MG63 (cell line): ENCODE measurements at places on chromosomes 3 and 15. TPM values are rescaled to one million over a fixed set of nuclear protein-coding genes. Genes with fewer than 3 reads are reported as not detected.

GRCh38 chr3:71067977-71068654 is 515.4 kb downstream of the FOXP1 start:
- no peak for DNase-seq

GRCh38 chr3:108089579-108089978 is 1.3 kb downstream of the CD47 start:
- DNase-seq = no peak

GRCh38 chr3:99344216-99344615 is 294.2 kb upstream of the COL8A1 start:
- no peak for DNase-seq

DNA sequence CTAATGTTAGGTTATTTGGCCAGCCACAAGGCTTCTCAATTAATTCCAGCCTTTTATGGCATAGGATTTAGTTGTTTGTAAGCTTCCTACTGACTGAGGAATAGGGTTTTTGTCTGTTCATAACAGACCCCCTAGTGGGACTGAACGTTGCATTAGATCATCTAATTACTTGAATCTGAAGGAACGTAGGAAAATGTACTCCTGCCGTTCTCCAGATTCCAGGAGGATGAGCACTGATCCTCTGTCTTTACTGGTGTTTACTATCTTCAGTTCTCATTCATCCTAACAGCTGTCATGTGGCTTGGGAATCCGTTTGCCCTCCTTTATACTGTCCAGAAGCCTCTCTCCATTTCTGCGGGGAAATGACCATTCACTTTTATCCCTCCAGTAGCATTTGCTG is 52.7 kb downstream of the RAD54L2 start:
- DNase-seq = peak; percentile 21

The LCTL gene
- total RNA-seq = 0.43 TPM in 1 of 2 replicates, not detected in the other

The RTP3 gene
- total RNA-seq = not detected in 2 replicates

- DNase-seq = no peak
These were observed 23.0 kb downstream of the MKRN2 start for GRCh38 chr3:12579905-12580304.

The DNASE1L3 gene
- not detected in 2 replicates for total RNA-seq

GRCh38 chr3:18739099-18739433 is 313.9 kb upstream of the SATB1 start:
- DNase-seq = no peak

The DUOXA2 gene
- not detected in 2 replicates for total RNA-seq

The LAMB2 gene
- total RNA-seq = 32.7 and 99.4 TPM in 2 replicates

- DNase-seq = no peak
These were observed 12.5 kb upstream of the CSPG4 start for GRCh38 chr15:75725006-75725718.

- no peak for DNase-seq
These were observed 291.2 kb downstream of the FAM43A start for GRCh38 chr3:194976874-194977273.

DNA sequence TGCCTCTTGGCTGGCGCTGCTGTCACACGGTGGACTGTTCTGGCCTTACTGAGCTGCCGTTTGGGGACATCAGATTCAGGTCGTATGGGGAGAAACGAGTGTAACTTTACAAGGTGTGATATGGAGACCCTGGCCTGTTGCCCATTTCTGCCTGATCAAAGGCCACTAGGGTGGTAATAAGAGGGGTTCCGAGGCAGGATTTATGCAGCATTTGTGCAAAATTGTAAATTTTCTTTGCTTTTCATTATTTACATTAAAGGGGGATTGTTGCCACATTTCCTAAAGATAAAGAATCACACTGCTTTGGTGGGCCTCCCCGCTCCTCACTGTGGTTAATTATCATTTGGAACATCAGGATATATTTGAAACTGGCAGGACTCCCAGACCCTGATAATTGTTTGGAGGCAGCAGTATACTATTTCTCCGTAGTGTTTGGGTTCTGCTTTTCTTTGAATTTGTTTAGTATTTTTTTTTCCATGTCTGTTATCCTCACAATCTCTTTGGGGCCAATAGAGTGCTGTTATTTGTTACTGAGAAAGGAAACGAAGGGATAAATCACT is 891 bp downstream of the NXPE3 start:
- DNase-seq = no peak

DNA sequence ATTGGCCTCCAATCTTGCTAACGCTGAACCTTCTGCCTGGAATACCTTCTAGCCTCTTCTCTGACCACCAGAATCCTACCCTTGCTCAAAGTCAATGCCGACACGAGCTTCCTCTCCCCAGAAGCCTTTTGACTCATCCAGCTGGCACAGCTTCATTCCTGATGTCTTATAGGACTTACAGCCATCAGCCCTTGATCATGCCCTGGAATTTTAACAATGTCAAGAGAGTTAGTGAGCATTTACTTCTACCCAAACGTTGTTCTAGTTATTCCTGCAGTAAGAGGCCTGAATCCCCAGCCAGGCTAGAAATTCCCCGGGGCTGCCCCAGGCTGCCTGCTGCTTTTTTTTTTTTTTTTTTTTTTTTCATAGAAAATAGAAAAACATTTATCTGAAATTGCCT is 3.9 kb downstream of the CYP1A2 start:
- DNase-seq = peak; percentile 83

GRCh38 chr3:40057786-40058185 is 248.4 kb downstream of the MYRIP start:
- no peak for DNase-seq

DNA sequence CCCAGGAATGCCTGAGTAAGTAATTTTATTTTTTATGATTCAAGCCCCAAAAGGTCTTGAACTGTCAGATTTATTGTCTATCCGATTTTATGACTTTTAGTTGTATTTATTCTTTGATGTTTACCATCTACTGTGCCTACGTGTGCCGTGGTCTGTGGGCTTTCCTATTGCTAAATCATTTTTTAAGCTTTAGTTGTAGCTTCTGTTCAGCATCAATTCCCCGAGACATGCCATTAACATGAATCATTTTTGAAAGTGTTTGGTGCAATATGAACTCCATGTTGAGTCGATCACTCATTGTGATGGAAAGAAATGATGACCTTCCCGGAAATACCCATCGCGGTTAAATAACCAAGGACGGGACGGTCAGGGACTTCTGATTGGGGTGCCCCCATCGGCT is 268.7 kb upstream of the THRB start:
- no peak for DNase-seq

- no peak for DNase-seq
These were observed 5.9 kb upstream of the GHSR start for GRCh38 chr3:172454180-172454579.

GRCh38 chr15:62142736-62143135 is 22.3 kb downstream of the C2CD4B start:
- DNase-seq = no peak

The PCSK6 gene
- 31.3 and 48.8 TPM in 2 replicates for total RNA-seq

- DNase-seq = peak; percentile 20
These were observed 409.0 kb downstream of the VPS13C start for GRCh38 chr15:61651267-61651666.

The ATP13A5 gene
- not detected in 2 replicates for total RNA-seq

The KCNMB2 gene
- total RNA-seq = 0.52 TPM in 1 of 2 replicates, not detected in the other

- no peak for DNase-seq
These were observed 178.5 kb downstream of the NR1D2 start for GRCh38 chr3:24123596-24123995.

The GOLGA6B gene
- not detected in 2 replicates for total RNA-seq

The CLDN18 gene
- not detected in 2 replicates for total RNA-seq

The ARPP19 gene
- total RNA-seq = 43.1 and 105 TPM in 2 replicates

The RYR3 gene
- not detected in 2 replicates for total RNA-seq

DNA sequence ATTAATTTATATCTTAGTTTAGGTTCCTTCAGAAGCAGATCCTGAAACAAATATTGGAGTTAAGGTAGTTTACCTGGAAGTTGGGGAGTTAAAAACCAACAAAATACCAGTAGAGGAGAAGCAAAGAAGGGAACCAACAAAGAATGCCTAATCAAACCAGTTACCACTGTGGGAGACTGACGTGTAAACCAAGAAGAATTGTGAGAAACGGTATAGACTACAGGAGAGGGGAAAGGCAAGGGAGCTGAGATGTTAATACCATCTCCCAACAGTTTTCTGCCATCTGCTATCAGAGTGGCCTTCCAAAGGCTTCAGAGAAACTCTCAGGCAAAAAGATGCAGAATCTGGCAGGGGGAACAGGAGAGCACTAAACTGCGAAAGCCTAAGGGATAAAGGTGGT is 53.5 kb downstream of the BFSP2 start:
- no peak for DNase-seq

The CDHR4 gene
- 0.10 TPM in 1 of 2 replicates, not detected in the other for total RNA-seq

GRCh38 chr15:78709263-78709882 is 68.4 kb upstream of the CHRNB4 start:
- peak; percentile 69 for DNase-seq

DNA sequence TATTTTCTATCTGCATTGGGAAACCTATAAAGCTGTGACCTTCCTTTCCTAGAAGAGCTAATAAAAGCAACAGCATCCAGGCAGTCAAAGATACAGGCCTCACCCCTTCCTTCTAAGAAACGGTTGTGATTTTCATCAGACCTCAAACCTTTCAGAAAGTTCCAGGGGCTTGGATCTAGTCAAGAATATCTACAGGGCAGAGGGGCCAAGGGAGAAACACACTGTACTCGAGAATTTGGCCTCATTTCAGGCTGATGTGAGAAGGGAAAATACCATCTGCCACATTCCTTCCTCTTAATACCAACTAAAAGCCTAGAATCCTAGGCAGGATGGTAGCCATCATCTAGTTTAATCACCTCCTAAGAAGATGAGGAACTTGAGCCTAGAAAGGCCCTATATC is 24.5 kb upstream of the BCL6 start:
- no peak for DNase-seq

DNA sequence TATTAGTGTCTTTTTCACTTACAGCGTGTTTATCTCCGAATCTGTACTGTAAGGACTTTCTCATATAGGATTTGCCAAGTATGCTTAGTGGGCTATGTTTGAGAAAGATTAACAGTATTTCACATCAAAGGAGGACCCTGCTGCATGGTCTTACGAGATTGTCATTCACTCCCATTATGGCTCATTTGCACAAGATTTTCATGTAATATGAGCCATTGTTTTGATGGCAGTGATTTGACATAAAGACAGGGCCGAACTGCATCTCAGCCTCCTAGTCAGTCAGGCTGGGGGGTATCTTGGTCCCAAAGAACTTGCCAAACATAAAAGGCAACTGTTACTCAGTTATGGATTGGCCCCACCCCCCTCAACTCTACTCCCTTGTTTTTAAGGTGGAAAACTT is 205.9 kb downstream of the ZIC1 start:
- DNase-seq = no peak

The ADPRH gene
- total RNA-seq = 0.69 and 3.4 TPM in 2 replicates

The CYP1A2 gene
- 0.23 TPM in 1 of 2 replicates, not detected in the other for total RNA-seq

DNA sequence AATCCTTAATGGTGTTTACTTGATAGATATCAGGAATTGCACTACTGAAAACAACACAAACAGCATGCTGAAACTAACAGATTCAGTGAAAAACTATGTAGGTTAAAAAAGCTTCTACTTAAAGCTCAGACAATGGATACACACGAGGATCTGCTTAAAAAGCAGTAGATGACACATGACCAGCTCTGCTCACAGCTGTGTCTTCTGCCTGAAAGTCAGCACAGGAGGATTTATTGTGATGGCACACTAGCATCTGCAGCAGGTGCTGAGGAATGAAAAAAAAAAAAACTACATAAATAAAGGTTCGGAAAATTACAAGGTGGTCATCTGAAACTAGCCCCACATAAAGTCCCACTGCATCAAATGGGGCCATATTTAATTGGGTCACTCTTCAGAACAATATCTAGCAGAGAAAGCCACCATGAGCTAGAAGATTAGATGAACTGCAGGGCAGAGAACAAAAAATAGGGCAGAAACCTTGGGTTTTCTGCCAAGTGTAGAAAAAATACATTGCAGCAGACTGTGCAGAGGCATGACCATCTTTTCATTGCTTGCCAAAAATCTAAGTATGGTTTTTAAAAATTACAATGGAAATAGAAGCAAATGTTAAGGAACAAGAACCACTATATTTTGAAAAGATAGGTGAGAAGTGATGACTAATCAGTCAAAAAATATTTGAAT is 13.2 kb upstream of the GOLM2 start:
- no peak for DNase-seq

- DNase-seq = no peak
These were observed 215.3 kb downstream of the FAM43A start for GRCh38 chr3:194900854-194901522.

- no peak for DNase-seq
These were observed 15.8 kb upstream of the CYP11A1 start for GRCh38 chr15:74383286-74383685.

GRCh38 chr15:80584561-80584964 is 110.5 kb upstream of the ABHD17C start:
- DNase-seq = no peak
